ENCODE measurements at places on chromosomes 5 and 9.

GRCh38 chr9:111598733-111599091, 735 bp downstream of the PTGR1 start:
- DNase-seq, result peak; percentile 32

- DNase-seq, result no peak
These were observed 156.9 kb downstream of the C9orf50 start for GRCh38 chr9:129463994-129464393.

DNA sequence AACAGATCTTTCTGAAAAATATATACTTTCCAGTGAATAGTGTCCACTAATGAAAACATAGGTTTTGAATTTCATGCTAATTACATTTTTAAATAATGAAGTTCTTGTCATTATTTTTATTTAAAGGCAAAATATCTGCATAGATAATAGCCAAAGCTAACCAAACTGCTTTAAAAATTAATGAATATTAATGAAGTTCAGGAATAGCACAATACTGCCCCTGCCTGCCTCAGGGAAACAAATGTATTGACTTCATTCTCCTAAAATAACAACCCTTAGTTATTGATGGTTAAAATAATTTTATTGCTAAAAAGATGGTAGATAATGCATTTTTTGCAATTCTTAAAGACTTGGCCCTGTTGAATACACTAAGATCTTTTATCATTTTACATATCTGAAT, 103.6 kb upstream of the SSBP2 start:
- DNase-seq, result no peak

GRCh38 chr9:114738581-114739316, 56.8 kb upstream of the TEX48 start:
- peak; percentile 71 for DNase-seq

- no peak for DNase-seq
These were observed 77.0 kb upstream of the TMC1 start for GRCh38 chr9:72444435-72444834.

DNA sequence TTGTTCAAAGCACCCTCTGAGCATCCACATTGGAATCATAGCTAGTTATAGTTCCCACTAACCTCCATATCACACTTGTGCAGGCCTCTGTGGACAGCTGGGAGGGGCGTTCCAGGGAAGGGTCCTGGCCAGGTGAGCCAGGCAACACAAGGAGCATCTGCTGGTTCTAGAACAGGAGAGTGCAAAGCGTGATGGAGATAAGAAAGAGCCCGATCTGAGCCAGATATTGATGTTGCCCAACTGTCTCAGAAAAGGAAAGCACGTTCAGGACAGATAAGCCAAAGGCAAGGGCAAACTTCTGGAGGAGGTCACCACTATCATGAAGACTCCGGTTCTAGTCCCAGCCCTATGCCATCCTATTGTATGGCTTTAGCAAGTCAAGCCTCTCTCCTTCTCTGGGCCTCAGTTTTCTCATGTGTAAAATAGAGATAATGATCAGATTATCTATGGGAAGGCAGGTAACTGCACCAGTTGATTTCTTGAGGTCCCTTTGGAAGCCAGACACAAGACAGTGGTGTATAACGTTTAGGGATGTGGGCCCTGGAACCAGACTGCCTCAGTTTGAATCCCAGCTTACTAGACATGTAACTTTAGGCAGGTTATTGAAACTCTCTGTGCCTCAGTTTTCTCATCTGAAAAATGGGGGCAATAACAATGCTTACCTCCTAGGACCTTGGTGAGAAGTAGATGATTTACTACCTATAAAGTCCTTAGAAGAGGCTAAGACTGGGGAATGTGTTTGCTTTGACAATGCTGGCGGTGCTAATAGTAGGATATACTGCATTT, 19.8 kb downstream of the GABBR2 start:
- DNase-seq, result no peak

DNA sequence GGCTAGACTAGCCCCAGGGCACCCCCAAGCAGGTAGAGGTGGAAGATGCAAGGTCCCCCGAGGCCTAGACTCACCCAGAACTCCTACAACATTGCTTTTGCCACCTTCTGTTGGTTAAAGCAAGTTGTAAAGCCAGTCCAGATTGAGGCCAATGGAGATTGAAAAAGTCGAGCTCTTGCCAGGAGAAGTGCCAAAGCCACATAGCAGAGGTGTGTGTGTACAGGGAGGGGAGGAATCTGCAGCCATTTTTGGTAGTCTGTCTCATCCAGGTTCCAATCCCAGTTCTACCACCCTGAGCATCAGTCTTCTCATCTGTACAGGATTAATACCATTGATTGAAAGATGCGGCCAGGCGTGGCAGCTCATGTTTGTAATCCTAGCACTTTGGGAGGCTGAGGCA, 12.3 kb upstream of the URM1 start:
- no peak for DNase-seq

DNA sequence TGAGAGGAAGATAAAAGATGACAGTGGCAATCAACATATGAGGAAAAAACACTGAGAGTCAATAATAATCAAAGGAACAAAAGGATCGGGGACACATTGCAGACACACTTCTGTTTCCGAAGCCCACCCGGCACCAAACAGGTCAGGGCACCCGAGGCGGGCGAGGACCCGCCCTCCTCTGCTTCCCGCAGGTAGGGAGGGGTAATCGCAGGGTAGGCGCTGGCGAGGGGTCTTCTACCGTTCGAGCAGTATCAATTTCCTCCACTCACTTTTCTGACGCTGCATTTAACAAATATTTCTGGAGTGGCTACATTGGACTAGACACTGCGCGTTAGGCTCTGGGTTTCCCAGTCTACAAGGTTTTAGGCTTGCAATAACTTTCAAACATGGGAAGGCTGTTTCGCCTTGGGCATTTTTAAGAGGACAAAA, 1.3 kb downstream of the TXN start:
- peak; percentile 3 for DNase-seq

DNA sequence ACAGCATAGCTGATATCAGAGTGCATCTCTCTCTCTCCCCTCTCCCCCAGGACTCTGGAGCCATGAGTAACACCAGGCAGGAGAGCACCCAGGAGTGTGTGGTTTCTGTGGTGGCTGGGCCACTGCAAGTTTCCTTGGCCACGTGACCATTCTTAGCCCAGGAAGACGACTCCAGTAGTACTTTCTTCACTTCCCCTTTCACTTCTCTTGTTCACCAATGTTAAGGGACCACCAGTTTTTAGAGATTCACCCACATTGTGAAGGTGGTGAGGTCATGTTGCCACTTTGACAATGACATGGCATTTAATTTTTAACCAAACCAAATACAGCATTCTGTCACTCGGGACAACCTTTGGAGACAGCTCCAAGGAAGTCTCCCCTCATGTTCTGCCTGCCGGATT, 17.9 kb upstream of the DAPK1 start:
- peak; percentile 63 for DNase-seq

- DNase-seq, result no peak
These were observed 292.2 kb downstream of the IRX2 start for GRCh38 chr5:2459251-2459650.

- no peak for DNase-seq
These were observed 274.7 kb downstream of the FBXL7 start for GRCh38 chr5:15774632-15775031.

DNA sequence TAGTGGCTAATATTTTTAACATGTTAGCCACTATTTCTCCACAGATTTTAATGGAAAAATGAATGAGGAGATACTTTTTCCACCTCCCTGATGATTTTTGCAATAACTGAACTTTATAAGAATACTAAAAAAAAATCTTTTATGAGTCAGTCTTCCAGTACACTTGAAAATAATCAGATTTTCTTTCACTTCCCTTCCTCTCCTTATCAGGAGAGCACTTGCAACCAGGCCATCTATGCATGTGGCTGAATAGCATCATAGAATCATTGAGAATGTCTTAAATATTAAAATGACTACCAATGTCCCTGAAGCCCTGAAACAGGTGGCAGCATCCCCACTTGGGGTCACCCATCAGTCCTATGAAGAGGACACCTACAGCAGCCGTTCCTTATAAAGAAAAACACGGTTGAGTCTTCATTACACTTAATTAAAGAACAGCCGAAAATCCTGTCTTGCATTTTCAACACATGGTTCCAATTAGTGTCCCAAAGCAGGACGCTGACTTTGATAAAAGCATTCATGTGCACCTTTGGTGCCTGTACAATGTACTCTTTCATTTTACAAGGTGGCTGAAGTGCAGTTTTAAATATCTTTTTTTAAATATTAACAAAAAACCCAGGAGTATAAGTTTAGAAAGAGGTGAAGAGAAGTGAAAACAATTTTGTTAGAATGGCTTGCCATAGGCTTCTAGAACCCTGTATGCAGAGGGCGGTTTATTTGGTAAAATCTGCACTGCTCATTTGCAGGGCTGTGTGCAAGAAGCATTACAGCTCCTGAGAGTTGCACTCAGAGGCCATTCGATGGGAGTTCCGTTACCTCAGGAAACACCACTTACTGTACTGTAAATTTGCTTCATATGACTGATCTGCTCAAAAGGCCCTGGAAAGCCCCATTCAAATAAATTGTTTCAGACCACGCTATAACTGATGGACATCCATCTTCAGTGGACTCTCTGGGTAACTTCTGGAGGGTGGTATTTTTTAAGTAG, 106.9 kb upstream of the VCAN start:
- no peak for DNase-seq

- DNase-seq, result no peak
These were observed 153.5 kb upstream of the STK32A start for GRCh38 chr5:147081311-147081764.

DNA sequence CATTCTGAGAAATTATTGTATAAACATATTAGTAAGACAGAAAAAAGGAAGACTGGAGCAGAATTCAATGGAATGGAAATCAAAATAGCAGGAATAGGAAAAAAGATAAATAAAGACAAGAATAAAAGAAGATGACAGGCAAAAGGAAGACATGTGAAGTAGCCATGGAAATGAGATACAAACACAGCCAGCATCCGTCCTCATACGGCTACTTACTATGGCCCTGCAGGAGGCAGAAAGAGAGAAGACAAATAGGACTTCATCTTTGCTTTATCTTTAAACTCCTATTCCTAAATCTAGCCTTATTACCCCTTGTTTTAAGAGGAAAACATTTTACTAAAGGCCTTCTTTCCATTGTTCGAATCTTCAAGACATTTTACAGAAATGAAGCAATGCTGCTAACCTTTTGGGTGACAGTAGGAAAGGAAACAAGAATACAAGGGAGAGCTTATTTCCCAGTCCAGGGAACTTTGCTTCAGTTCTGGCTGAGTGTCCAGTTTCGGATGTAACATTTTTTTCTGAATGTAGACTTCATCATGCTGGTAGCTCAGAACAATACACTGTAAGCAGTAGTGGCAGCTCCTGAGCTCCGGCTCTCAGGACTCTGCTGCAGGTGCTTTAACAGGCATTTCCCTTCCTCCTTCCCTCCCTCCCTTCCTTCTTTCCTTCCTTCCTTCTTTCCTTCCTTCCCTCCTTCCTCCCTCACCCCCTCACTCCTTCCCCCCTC, 106.4 kb upstream of the SLC12A2 start:
- no peak for DNase-seq

GRCh38 chr5:173969167-173970049, 19.6 kb upstream of the C5orf47 start:
- no peak for DNase-seq

GRCh38 chr5:26582350-26583045, 455.9 kb downstream of the CDH9 start:
- DNase-seq, result no peak

- DNase-seq, result no peak
These were observed 3.4 kb downstream of the KLHL9 start for GRCh38 chr9:21331676-21332402.

- no peak for DNase-seq
These were observed 53.7 kb downstream of the TMOD1 start for GRCh38 chr9:97555164-97555563.

- DNase-seq, result no peak
These were observed 5.2 kb upstream of the PPARGC1B start for GRCh38 chr5:149724884-149725283.

- no peak for DNase-seq
These were observed 74.8 kb downstream of the ST8SIA4 start for GRCh38 chr5:100828071-100828897.

- DNase-seq, result peak; percentile 29
These were observed 868 bp downstream of the KDM4C start for GRCh38 chr9:6758498-6759184.

- peak; percentile 57 for DNase-seq
These were observed 9.3 kb upstream of the PFDN1 start for GRCh38 chr5:140312067-140312790.

DNA sequence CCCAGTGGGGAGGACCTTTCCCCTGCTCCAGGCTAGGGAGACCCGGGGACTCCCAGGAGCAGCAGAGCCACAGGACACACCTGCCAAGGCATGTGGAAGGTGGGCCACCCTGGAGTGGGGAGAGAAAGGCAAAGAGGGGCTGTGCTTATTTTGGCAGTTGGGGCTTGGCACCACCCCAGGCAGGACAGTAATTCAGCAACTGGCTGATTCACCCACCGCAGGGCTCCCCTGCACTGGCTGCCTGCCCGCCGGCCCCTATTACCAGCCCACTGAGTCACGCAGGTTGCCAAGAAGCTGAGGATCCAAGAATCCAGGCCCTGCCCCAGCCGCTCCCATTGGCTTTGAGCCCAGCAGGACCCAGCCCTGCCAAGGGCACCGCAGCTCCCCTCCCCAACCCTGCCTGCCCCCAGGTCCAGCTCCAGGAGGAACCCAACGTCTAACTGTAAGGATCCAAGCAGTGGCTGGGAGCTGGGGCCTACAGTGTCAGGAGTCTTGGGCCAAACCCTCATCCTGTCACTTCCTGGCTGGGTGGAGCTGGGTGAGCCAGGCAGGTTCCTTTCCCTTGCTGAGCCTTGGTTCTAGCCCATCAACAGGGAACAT, 14.2 kb upstream of the RALGDS start:
- DNase-seq, result peak; percentile 95

GRCh38 chr5:65624571-65625555, at the start of the genes SHLD3 and TRAPPC13:
TSS of gene SHLD3 (plus strand) at chr5:65625027. CDS start at chr5:65629588, 4,561 bp downstream.
TSS of gene TRAPPC13 (plus strand) at chr5:65625027. CDS start at chr5:65625061, 34 bp downstream.
- peak; percentile 80 for DNase-seq

- no peak for DNase-seq
These were observed 160.3 kb upstream of the TRPC7 start for GRCh38 chr5:136525597-136525996.

DNA sequence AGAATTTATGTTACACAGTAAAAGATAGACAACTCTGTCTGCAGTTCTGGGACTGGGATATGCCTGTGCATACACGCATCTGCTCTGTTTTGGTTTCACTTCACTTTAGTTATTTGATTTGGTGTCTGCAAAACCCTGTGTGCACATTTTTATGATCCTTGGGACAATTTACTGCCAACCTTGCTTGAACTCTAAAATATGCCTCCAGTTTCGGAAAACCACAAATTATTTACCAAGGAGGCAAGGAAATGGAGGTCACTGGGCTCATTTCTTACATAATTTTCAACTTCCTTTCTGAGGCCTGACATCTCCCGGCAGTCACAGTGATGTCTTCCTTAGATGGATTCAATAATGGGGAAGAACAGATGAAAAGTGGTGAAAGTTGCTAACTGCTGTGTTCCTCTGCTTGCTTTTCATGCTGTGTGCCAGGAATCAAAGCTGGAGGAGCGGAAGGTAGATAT, 61.2 kb upstream of the TAF11L2 start:
- no peak for DNase-seq

DNA sequence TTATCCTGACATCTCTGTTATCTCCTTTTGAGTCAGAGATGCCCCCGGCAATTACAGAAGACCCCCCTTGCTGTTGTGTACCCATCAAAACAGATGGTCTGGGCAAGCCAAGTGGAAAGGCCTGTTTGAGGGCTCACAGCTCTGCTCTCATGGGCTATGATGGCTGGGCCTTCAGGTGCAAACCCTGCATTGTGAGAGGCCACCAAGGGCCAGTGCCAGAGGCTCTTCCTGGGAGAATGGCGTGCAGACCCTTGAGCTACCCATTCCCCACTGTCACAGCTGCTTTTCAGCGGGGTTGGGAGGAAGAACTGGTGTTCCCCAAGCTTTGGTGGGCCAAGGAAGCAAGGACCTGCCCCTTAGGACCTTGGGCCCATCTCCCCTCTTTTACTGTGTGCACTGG, 174.7 kb upstream of the PPP1R26 start:
- DNase-seq, result no peak
